T47D (cell line): ENCODE measurements at places on chromosomes 13 and 19.

GRCh38 chr13:74920920-74921319 is 561.0 kb downstream of the TBC1D4 start:
- DNase-seq: no peak

DNA sequence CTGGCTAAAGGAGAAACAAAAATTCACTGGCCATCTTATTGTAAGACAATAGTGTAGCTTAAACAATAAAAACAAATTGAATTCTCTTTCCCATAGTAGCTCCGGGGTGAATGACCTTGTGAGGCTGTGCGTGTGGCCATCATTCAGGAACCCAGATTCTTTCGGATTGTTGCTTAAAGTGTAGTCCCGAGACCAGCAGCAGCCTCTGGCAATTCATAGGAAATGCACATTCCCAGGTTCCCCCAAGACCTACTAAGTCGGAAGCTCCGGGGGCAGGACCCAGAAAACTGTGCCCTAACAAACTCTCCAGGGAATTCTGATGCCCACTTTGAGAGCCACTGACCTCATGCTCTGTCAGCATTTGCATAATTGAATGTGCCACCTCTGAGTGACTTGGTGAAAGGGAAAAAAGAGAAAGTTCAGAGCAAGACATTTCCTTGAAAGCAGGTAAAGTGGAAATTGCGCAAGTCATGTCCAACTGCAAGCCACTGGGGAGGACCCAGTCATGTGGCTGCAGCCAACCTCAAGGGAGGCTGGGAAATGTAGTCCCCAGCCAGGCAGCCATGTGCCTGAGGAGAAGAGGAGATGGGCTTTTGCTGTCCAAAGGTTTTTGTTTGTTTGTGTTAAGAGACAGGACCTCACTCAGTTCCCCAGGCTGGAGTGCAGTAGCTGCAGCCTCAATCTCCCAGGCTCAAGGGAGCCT is 50.7 kb upstream of the PNMA8B start:
- DNase-seq: peak; percentile 11

DNA sequence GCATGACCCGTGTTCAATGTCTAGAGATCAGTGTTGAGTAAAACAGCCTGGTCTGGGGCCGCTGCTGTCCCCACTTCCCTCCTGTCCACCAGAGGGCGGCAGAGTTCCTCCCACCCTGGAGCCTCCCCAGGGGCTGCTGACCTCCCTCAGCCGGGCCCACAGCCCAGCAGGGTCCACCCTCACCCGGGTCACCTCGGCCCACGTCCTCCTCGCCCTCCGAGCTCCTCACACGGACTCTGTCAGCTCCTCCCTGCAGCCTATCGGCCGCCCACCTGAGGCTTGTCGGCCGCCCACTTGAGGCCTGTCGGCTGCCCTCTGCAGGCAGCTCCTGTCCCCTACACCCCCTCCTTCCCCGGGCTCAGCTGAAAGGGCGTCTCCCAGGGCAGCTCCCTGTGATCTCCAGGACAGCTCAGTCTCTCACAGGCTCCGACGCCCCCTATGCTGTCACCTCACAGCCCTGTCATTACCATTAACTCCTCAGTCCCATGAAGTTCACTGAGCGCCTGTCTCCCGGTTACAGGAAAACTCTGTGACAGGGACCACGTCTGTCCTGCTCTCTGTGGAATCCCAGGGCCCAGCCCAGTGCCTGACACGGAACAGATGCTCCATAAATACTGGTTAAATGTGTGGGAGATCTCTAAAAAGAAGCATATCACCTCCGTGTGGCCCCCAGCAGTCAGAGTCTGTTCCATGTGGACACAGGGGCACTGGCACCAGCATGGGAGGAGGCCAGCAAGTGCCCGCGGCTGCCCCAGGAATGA is 1.5 kb upstream of the CEACAM5 start:
- DNase-seq: peak; percentile 72

DNA sequence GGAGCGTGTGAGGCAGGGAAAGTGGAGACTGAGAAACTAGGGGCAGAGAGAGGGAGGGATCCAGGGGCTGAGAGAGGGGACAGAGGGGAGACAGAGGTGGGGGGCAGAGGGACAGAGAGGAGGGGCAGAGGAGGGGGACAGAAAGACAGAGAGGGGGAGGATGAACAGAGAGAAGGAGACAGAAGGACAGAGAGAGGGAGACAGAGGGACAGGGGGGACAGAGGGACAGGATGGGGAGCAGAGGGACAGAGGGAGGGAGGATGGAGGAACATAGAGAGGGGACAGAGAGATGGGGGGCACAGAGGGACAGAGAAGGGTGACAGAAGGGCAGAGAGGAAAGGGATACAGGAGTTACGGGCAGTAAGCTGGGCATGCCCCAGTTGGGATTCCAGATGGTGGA is 14.7 kb upstream of the NANOS2 start:
- DNase-seq: no peak

- DNase-seq: no peak
These were observed 65.4 kb downstream of the KCTD12 start for GRCh38 chr13:76820759-76821158.

GRCh38 chr13:99055281-99055680 is 77.4 kb upstream of the DOCK9 start:
- no peak for DNase-seq

- peak; percentile 55 for DNase-seq
These were observed 1422.4 kb upstream of the MIR17HG start for GRCh38 chr13:89925107-89925506.

DNA sequence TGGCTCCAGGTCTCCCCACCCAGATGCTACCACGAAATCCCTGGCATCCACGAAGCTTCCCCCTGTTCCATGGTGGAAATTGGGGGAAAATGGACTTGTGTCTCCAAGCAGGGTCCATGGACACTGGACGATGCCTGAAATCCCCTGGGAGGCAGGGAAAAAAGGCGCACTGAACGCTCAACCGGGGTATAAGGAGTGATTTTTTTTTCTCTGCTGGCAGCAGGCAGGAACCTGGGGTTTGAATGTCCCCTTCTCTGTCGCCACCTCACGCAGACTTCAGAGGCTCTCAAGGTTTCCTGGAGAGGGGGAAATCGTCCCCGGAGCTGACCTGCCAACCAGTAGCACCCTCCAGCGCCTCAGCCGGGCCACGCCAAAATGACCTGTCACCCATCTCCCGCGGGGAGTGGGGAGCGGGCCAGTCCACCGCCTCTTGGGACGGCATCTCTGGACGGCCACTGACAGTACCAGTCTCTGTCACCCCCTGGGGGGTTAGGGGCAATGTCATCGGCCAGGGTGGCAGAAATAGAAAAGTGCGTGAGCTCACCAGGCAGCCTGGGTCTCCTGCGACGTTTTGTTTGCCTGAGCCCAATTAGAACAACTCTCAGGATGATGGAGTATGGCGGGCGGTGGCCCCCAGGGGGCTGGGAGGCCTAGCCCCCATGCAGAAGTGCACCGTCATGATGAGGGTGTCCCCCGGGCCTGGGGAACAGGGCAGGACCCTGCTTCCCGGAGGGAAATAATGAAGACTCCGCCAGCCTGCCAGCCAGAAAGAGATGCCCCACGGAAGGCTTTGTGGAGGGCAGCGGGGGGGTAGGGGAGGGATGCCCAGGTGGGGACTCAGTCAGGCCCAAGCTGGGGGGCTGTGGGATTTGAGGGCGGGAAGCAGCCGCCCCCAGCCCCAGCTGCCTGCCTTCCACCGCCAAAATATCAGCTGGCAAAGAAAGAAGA is 2.6 kb downstream of the PTPRS start:
- no peak for DNase-seq

DNA sequence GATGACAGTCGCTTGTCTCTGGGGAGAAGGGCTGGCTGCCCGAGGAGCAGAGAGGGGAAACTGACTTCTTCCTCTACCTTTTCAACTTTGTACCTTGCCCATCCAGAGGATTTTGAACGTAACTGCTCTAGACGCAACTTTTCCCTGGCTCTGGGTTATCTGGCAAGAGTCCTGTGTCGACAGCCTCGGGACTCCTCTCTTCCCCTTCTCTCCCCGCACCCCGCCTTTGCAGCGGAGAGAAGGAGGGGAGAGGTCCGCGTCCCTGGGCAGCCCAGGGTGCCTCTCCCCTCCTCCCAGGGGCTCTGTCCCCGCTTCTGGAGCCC is 574 bp downstream of the SH3GL1 start:
- no peak for DNase-seq

- no peak for DNase-seq
These were observed 1537.4 kb downstream of the SLITRK1 start for GRCh38 chr13:82344867-82345266.
